A549 treated with Hydrocortisone at 1 μM for 4 hours (cell line): ENCODE measurements at places on chromosomes 12 and 14. TPM values are rescaled to one million over a fixed set of nuclear protein-coding genes. Genes with fewer than 3 reads are reported as not detected.

NRIP2 gene
- total RNA-seq: not detected in 5 replicates

PRORP gene
- total RNA-seq: 33.6 to 42.9 TPM (median 35.5 TPM) in 5 replicates

BDKRB1 gene
- total RNA-seq: 0.18 to 0.53 TPM (median 0.48 TPM) in 5 replicates

MMP17 gene
- 9.4 to 11.0 TPM (median 10.3 TPM) in 5 replicates for total RNA-seq

C12orf54 gene
- total RNA-seq: not detected in 5 replicates

ADCY6 gene
- 9.9 to 14.6 TPM (median 12.8 TPM) in 5 replicates for total RNA-seq

CLEC7A gene
- total RNA-seq: not detected in 5 replicates

DLGAP5 gene
- 24.4 to 41.4 TPM (median 29.0 TPM) in 5 replicates for total RNA-seq

COA8 gene
- 45.6 to 64.1 TPM (median 53.5 TPM) in 5 replicates for total RNA-seq

GNS gene
- total RNA-seq: 44.8 to 66.8 TPM (median 55.7 TPM) in 5 replicates

PTGER2 gene
- 2.5 to 4.4 TPM (median 4.2 TPM) in 5 replicates for total RNA-seq

LRCOL1 gene
- total RNA-seq: not detected in 5 replicates

LYZ gene
- 0.05 to 0.37 TPM in 2 of 5 replicates, not detected in the others for total RNA-seq

KLRG1 gene
- 1.1 to 2.5 TPM (median 1.2 TPM) in 5 replicates for total RNA-seq

ANKRD13A gene
- 12.9 to 21.3 TPM (median 16.2 TPM) in 5 replicates for total RNA-seq

SCFD1 gene
- total RNA-seq: 31.5 to 42.2 TPM (median 37.0 TPM) in 5 replicates

MUCL1 gene
- total RNA-seq: not detected in 5 replicates

GPR65 gene
- not detected in 5 replicates for total RNA-seq

PMCH gene
- not detected in 5 replicates for total RNA-seq

CFAP54 gene
- 0.54 to 1.3 TPM (median 1.1 TPM) in 5 replicates for total RNA-seq

RACGAP1 gene
- 71.8 to 105 TPM (median 79.8 TPM) in 5 replicates for total RNA-seq

CACNA2D4 gene
- not detected in 5 replicates for total RNA-seq

FAM90A1 gene
- 0.09 to 0.31 TPM (median 0.18 TPM) in 5 replicates for total RNA-seq

CLEC12A gene
- not detected in 5 replicates for total RNA-seq

CLEC14A gene
- total RNA-seq: not detected in 5 replicates

MYRFL gene
- total RNA-seq: 0.02 to 0.06 TPM in 2 of 5 replicates, not detected in the others

STAC3 gene
- 0.18 to 0.36 TPM (median 0.30 TPM) in 5 replicates for total RNA-seq

LALBA gene
- total RNA-seq: not detected in 5 replicates

GALNT9 gene
- 3.3 to 6.5 TPM (median 4.1 TPM) in 5 replicates for total RNA-seq

DUSP16 gene
- total RNA-seq: 7.3 to 11.2 TPM (median 9.1 TPM) in 5 replicates

GZMH gene
- total RNA-seq: not detected in 5 replicates

PHC1 gene
- total RNA-seq: 7.2 to 10.4 TPM (median 9.9 TPM) in 5 replicates

ACACB gene
- 8.7 to 17.7 TPM (median 12.4 TPM) in 5 replicates for total RNA-seq

SOAT2 gene
- 0.10 to 0.37 TPM (median 0.26 TPM) in 5 replicates for total RNA-seq

APOF gene
- not detected in 5 replicates for total RNA-seq

ESYT1 gene
- total RNA-seq: 63.6 to 69.7 TPM (median 65.9 TPM) in 5 replicates

SLC17A8 gene
- 0.12 TPM in 1 of 5 replicates, not detected in the others for total RNA-seq

RBM25 gene
- 47.3 to 67.2 TPM (median 52.7 TPM) in 5 replicates for total RNA-seq

CLEC2D gene
- total RNA-seq: 0.31 to 0.85 TPM (median 0.47 TPM) in 5 replicates

MVK gene
- 6.4 to 8.9 TPM (median 8.4 TPM) in 5 replicates for total RNA-seq

LETMD1 gene
- 22.0 to 29.0 TPM (median 24.4 TPM) in 5 replicates for total RNA-seq

NAV3 gene
- 5.8 to 8.1 TPM (median 7.5 TPM) in 5 replicates for total RNA-seq

RPGRIP1 gene
- 0.09 to 0.25 TPM (median 0.17 TPM) in 5 replicates for total RNA-seq

DLK1 gene
- 0.10 to 0.31 TPM (median 0.21 TPM) in 5 replicates for total RNA-seq
